ENCODE measurements at places on chromosomes 6 and 20. TPM values are rescaled to one million over a fixed set of nuclear protein-coding genes. Genes with fewer than 3 reads are reported as not detected.
A peak's percentile ranks its signal among the peaks of the same experiment; 100 is the strongest.

DNA sequence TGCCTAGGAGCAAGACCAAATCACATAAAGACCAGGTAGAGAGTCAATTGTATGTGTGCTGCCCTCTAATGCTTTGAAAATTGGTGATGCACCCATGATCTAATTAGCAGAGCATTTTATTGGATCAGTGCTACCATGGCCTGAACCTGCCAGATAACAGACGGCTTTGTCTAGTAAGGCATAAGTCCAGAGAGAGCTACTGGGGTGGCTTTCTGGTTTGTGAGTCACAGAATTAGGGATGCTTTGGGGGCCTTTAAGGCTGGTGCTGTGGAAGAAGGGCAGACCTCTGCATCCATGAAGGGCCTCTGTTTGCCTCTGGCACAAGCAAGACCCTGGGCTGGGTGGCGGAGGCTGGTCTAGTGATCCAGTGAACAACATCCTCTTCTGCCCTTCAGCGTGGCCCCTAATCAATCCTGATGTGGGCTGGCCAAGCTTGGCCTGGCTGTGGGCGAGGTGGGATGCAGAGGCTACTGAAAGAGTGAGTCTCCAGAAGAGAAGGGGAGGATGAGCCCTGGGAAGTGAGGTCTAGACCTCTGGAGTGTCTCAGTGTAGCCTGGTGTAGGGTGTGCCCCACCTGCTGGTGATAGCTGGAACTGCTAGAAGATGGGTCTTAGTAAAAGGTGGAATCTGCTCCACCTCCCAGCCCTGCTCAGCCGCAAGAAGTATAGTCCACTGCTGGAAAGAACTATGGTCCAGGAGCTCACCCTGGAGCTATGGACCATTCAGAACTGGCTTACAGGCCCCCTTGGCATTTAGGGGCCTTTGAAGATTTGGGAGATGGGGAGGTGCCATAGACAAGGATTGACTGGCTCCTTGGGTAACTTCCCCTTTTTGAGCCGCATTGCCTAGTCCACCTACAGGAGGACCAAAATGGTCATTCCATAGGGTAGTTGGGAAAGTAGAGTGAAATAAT is 36.7 kb upstream of the AAR2 start:
- DNase-seq, result peak; percentile 65

DNA sequence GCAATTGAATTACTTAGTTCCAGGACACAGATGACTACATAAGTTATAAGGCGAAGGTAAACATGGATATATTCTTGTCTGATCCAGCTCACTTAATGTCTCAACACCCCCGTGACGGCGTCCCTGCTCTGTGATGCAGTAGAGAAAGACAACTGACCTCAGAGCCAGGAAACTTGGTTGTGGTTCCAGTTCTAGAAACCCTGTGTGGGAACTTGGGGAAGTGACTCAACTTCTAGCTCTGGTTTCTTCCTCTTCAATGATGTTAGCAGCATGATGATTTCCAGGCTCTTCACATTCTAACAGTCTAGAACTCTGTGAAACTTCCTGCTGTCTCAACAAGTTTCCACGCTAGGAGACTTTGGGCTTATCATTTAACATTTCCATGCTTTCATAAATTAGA is 18.4 kb downstream of the LAMA4 start:
- DNase-seq, result peak; percentile 10

DNA sequence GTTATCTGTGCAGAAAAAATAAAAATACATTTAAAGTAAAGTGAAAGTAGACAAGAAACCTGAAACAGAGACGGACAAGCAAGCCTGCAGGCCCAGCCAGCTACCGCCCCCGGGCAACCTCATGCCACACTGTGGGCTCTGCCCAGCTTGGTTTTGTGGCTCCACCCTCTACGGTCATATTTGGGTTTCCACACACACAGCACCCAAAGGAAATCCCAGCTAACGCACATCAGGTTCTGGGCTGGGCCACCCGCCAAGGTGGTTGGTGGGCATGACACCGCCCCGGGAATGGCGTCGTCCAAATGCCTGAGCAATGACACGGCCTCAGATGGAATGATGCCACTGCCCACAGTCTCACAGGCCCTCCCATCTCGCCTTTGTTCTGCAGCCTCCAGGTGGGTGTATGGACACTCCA is 22.9 kb downstream of the FAM110A start:
- DNase-seq, result peak; percentile 68

DNA sequence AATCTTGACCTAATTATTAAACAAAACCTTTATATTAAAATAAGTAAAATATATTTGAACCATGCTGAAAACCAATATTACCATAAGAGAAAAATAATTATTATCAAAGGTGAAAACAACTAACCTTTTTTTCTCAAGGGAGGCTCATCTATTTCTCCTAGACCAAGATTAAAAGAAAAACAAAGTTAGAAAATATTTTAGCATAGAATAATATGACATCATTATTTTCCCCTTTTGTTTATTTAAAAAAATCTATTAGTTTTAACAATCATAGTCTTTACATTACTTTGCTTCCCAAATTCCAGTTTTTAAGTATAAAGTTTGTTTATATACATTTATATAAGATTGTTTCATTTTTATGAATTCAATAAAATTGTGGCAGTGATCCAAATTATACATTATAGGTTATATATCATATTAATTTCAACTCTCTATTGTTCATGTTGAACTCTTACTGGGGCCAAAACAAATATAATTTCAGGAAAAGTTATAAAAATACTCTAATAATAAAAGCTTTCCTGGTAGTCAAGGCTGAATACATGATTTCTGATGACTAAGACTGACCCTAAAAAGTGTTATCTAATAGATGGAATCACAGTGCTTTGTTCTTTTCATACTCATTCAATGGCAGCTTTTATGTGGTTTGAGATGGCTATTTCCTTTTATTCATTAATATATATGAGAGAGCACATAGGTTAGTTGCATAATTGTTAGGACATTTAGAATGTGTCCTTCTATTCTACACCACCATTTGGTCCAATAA is 89.4 kb downstream of the TRDN start:
- no peak for DNase-seq

- no peak for DNase-seq
These were observed 29.7 kb upstream of the APCDD1L start for GRCh38 chr20:58544891-58545290.

GRCh38 chr20:40335437-40335836 is 353.6 kb downstream of the MAFB start:
- DNase-seq, result no peak

GRCh38 chr6:41546475-41546865 is 289 bp downstream of the FOXP4 start:
- no peak for DNase-seq

DNA sequence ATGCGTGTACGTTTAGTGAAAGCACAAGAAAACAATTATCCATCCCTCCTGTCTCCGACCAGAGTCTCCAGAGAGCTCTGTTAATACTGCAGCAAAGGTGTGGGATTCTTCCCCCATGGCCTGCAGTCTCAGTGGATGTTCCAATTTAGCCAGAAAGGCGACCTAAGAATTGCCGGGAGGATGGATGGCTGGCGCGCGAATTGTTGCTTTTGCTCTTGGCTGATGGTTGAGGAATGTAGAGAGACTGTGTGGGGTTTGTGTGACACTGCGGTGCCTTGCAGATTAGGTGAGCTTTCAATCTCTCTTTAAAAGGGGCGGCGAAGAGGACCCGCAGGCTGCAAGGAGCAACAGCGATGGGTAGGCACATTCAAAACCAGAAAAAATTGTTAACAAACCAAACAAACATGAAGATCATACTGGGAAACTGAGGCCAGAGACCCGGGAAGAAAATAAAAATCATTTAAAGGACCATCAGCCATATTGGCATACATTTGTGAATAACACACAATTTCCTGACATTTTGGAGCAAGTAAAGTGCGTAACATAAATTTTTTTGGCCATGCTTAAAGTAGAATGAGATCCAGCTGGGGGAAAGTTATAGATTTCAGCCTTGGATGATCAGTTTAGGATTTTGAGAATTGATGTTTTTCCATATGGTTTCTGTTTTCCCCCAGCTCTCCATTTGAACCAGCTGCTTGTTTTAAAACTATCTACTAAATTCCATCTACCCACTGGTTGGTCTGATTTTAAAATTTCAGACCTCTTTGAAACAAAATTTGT is 46.3 kb downstream of the GNAS start:
- no peak for DNase-seq

GRCh38 chr6:28943557-28944411 is 20.0 kb upstream of the TRIM27 start:
- peak; percentile 74 for DNase-seq

- peak; percentile 30 for DNase-seq
These were observed 135.6 kb downstream of the SLC24A3 start for GRCh38 chr20:19347943-19348456.

GRCh38 chr20:39039261-39039660 is 77.1 kb downstream of the DHX35 start:
- no peak for DNase-seq

GRCh38 chr20:24452498-24453127 is 16.8 kb upstream of the SYNDIG1 start:
- DNase-seq, result no peak

DNA sequence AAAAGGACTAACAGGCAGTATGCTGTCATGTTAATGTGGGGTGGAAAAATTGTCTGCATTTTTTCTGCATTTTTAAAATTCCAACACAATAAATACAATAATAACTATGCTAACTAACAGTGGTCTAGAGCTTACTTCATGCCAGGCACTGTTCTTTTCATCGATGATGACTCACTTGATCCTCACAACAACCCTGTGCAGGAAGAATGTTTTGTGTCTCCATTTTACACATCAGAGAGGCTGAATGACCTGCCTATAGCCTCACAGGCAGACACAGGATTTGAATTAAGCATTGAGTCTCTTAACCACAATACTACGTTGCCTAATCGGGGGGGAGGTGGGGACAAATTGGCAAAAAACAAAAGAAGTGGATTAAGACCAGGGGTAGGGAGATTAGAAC is 26.9 kb upstream of the FANCE start:
- no peak for DNase-seq

GRCh38 chr6:3351105-3351676 is 92.4 kb downstream of the PSMG4 start:
- DNase-seq, result no peak

GRCh38 chr20:40641202-40641601 is 47.8 kb downstream of the MAFB start:
- DNase-seq, result no peak

DNA sequence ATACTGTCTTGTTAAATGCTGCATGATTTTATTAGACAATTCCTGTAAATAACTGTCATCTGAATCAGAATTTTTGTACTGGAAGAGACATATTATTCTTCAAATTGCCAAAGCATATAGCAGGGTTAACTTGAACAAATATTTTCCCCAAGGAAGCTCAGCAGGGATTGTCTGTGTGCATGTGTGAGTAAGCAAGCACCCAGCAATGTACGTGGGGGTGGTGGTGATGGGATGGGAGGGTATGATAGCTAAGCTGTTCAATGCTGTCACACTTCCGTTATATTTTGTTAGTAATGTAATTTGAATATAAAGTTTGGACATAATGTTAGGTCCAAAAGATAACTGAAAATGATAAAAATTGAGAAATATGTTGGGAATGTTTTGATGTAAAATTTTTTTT is 118.1 kb downstream of the MYB start:
- DNase-seq, result no peak

- DNase-seq, result no peak
These were observed 529.9 kb downstream of the MMUT start for GRCh38 chr6:48933136-48933535.

ADTRP gene
- 1.1 TPM for total RNA-seq

CRIP3 gene
- 5.3 TPM for total RNA-seq

NMBR gene
- total RNA-seq, result not detected

CAP2 gene
- total RNA-seq, result not detected

RBPJL gene
- not detected for total RNA-seq

TAGAP gene
- 139 TPM for total RNA-seq
